ENCODE measurements at places on chromosomes 1 and 21.

- no peak for DNase-seq
These were observed 1205.3 kb upstream of the ADGRL4 start for GRCh38 chr1:80211691-80212380.

GRCh38 chr1:93093332-93094006 lies 14.4 kb downstream of the MTF2 start:
- DNase-seq, result no peak

- DNase-seq, result no peak
These were observed 779 bp upstream of the DEGS1 start for GRCh38 chr1:224182057-224182865.

GRCh38 chr1:10646347-10646861 lies 150.0 kb downstream of the CASZ1 start:
- no peak for DNase-seq

DNA sequence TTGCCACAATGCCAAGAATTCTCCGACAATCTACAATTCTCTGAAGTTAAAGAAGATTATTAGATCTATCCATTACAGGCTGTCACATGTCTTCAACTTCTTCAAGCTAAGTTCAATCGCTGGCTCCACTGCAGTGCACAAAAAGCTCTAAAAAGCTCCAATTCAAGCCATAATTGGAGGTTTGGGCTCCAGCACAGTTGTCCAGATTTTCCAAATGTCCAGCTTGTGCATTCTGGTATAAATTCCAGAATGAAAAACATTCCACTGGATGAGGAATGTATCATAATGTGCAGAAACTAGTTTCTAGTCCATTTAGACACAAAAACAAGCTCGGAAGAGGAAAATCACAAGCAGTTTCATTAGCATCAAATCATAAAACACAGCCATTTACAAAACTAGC lies 138.6 kb downstream of the NRIP1 start:
- DNase-seq, result no peak

DNA sequence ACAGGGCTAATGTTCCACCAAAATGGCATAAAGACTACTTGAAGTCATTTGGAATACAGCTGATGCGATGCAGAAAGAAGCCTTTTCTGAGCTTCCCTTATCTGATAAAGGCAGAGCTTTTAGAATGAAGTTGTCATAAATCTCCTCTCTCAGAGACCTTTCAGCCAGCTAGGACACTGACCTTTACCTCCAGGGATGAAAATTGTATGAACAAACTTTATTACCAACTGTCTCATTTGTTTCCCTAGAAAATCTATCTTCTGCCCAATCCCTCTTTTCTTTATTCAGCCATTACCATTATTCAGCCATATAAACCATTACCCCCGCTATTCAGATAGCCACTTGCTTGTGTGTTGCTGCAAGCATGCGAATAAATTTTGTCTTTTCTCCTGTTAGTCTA lies 29.7 kb upstream of the RNF2 start:
- no peak for DNase-seq
